MCF 10A (cell line): ENCODE measurements at places on chromosomes 7 and 10.

- DNase-seq, result no peak
- H3K4me1 ChIP-seq, result no peaks in the 10 kb centered on the region
- H3K4me3 ChIP-seq, result no peak overlapping the region
- peaks cover 57% of the 10 kb centered on the region for H3K36me3 ChIP-seq
- no peak overlapping the region for H3K27ac ChIP-seq
- no peaks in the 10 kb centered on the region for H3K27me3 ChIP-seq
Observed at GRCh38 chr7:45726883-45727282, 146.0 kb downstream of the CCDC201 start.

DNA sequence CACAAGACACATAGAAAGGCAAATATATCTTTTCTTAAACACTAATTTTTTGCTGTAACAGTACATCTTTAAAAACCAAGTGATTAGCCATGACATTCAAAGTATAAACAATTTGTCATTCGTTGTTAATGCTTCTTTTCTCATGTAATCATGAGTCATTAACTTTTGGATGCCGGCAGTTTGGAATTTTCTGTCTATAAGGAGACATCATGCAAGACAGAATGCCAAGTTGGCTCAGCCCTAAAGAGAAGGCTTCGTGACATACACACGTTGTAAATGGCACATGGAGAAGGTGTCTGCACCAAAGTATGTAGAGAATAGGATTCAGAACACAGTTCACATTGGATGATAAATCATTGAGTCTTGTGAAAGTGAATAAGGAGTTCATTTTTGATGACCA, 35.9 kb downstream of the CCDC3 start:
- no peak overlapping the region for H3K4me3 ChIP-seq
- no peaks in the 10 kb centered on the region for H3K36me3 ChIP-seq
- H3K27me3 ChIP-seq, result no peaks in the 10 kb centered on the region
- H3K4me1 ChIP-seq, result peaks cover 6% of the 10 kb centered on the region
- no peak overlapping the region for H3K27ac ChIP-seq

DNA sequence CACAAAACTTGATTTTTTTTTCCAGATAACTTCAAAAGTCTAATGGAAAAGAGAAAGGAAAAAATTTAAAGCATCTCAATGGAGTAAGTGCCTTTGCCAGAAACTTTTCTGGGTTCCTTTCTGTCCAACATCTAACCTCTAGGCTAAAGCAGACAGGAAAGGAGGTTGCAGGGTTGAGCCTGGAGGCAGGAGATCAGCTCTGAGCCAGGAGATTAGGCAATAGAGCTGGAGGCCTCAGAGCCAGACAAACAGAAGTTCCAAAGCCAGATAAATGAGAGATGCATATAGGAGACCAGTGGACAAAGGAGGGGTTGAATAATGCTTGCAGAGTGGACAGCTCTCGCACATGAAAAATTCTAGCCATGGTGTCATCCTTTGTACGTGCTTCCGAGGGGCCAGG, 42.9 kb downstream of the CHN2 start:
- H3K4me3 ChIP-seq, result no peak overlapping the region
- no peaks in the 10 kb centered on the region for H3K27me3 ChIP-seq
- H3K36me3 ChIP-seq, result peaks cover 6% of the 10 kb centered on the region
- no peak overlapping the region for H3K27ac ChIP-seq
- peak; percentile 28 for DNase-seq
- H3K4me1 ChIP-seq, result peaks cover 5% of the 10 kb centered on the region

DNA sequence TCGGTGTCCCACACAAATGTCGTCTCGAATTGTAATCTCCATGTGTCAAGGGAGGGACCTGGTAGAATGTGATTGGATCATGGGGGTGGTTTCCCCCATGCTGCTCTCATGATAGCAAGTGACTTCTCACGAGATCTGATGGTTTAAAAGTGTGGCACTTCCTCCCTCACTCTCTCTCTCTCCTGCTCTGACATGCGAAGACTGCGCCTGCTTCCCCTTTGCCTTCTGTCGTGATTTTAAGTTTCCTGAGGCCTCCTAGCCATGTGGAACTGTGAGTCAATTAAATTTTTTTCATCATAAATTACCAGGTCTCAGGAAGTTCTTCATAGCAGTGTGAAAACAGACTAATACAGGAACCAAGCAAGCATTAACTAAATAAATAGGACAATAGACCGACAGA, 229.1 kb downstream of the GFRA1 start:
- no peak overlapping the region for H3K4me3 ChIP-seq
- DNase-seq, result no peak
- no peak overlapping the region for H3K27ac ChIP-seq
- H3K4me1 ChIP-seq, result peaks cover 10% of the 10 kb centered on the region
- H3K36me3 ChIP-seq, result no peaks in the 10 kb centered on the region

DNA sequence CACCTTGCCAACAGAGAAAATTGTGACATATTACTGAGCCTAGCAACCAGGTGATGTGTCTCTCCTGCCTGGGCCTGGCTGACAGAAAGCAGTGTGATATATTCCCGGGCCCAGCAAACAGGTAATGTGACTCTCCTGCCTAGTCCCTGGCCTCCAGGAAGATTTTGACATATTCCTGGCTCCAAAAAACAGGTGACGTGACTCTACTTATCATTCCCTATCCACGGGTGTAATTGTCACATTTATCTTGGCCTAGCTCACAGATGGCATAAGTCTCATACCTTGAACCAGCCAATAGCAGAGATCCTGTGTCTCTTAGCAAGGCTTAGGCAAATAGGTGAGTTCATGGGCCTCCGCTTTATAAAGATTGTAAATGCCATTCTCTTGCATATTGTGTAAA, 49.6 kb upstream of the ZNF680 start:
- H3K27ac ChIP-seq, result no peak overlapping the region
- no peak for DNase-seq
- H3K4me1 ChIP-seq, result no peaks in the 10 kb centered on the region
- no peak overlapping the region for H3K4me3 ChIP-seq

DNA sequence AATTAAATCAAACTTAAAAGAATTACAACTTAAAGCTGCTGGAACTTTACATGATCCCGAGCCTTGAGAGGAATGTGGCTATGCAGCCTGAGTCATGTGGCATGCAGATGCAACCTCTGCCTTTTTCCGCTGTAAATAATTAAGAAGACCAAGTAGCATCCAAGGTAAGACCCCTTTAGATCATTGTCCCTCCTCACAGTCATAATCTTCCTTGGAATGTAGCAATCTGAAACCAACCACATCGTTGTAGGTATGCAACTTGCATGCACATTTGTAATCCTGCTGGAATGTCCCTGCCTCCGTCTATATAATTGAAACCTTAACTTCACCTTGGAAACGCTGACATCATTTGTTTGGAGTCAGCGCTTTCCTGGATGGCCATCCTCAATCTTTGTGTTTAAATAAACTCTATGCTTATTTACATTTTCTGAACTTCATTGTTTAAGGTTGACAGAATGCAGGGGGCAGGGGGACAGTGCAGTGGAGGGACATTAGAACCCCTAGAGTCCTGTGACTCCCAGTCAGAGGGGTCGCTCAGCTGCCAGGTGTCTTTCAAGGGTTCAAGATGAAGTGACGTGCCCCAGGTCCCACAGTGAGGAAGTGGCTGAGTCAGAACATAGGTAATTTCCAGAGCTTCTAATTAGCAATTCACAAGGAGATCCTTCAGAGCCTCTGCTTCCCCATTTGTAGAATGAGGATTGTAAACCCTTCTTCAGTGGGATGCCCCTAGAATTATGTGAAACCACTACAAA, 110.7 kb downstream of the RALA start:
- peaks cover 18% of the 10 kb centered on the region for H3K4me1 ChIP-seq
- no peaks in the 10 kb centered on the region for H3K36me3 ChIP-seq
- DNase-seq, result peak; percentile 38

- H3K4me3 ChIP-seq, result peak overlapping the region; percentile 1
- peak overlapping the region; percentile 20 for H3K27ac ChIP-seq
- peak; percentile 3 for DNase-seq
- peaks cover 13% of the 10 kb centered on the region for H3K4me1 ChIP-seq
- no peaks in the 10 kb centered on the region for H3K27me3 ChIP-seq
Observed at GRCh38 chr10:8404721-8405120, 350.2 kb downstream of the GATA3 start.

DNA sequence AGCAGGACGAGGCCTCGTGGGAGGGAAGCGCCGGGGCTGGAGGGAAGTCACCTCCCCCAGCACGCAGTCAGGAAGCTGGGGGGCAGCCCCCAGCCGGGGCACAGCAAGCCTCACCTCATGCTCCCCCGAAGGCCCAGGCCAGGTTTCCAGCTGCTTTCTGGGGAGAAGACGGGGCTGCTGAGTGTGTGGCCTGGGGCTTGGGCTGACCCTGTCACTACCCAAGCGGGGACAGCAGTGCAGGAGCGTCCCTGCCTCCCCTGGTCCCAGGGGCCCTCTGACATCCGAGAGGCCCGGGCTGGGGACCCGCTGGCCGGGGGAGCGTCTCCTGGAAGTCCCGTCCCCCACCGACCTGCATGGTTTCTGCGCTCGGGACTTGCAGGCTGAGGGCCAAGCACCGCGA, 19.7 kb upstream of the NKX6-2 start:
- no peak for DNase-seq
- H3K4me1 ChIP-seq, result no peaks in the 10 kb centered on the region
- peaks cover 15% of the 10 kb centered on the region for H3K27me3 ChIP-seq

DNA sequence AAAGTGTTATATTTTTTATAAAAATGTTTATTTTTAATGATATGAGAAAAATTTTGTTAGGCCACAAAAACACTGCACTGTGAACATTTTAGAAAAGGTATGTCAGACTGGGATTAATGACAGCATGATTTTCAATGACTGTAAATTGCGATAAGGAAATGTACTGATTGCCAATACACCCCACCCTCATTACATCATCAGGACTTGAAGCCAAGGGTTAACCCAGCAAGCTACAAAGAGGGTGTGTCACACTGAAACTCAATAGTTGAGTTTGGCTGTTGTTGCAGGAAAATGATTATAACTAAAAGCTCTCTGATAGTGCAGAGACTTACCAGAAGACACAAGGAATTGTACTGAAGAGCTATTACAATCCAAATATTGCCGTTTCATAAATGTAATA, 64.8 kb upstream of the CAPZA2 start:
- H3K4me1 ChIP-seq, result peaks cover 19% of the 10 kb centered on the region
- DNase-seq, result no peak
- no peak overlapping the region for H3K4me3 ChIP-seq
- peaks cover 49% of the 10 kb centered on the region for H3K36me3 ChIP-seq
- H3K27ac ChIP-seq, result no peak overlapping the region

DNA sequence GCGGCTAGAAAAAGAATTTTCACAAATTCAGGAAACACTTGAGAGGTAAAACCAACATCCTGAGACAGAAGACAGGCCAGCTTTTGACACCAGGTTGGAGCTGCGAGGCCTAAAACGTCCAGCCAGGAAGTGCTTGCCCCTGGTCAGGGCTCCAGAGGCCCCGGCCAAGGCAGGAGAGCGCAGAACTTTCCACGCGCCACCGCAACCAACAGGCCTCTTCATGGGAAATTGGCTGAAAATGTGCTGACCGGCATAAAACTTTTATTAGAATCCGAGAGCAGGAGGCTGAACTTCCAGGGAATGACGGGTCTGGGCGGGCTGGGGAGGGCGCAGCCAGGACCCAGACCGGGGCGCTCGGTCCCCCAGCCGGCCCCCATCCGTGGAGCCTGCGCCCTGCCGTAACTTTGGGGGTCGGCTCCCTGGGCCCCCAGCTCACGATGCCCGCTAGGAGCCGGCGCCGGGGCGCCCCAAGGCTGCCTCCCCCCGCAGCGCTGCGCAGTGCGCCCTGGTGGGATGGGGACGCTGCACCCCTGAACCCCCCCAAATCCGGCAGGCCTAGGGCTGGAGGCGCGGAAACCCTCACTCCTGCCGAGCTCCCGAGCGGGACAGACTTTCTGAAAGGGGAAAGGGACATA, 414.0 kb upstream of the MKI67 start:
- no peak overlapping the region for H3K4me3 ChIP-seq
- H3K4me1 ChIP-seq, result no peaks in the 10 kb centered on the region
- H3K27me3 ChIP-seq, result peaks cover 32% of the 10 kb centered on the region
- no peaks in the 10 kb centered on the region for H3K36me3 ChIP-seq
- no peak for DNase-seq

DNA sequence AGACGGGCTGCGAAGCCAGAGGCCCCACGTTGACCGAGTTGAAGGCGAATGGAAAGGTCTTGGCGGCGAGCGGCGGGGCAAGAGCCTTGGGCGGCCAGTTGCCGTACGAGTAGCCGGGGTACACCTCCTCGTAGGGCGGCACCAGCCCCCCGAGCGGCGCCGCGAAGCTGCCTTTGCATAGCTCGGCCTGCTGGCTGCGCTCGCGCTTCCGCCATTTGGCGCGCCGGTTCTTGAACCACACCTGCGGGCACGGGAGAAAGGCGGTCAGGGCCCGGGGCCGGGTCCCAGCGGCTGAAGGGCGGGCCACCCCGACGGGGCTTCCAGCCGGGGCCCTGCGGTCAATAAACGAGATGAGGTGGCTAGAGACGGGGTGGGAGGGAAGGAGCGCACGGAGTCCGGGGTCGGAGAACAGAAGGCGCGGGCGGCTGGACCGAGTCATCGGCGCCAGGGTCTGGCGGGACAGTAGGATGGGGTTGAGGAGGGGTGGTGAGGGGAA, 4.8 kb downstream of the ELOVL3 start:
- no peak overlapping the region for H3K27ac ChIP-seq
- H3K4me3 ChIP-seq, result peak overlapping the region; percentile 68
- peaks cover 6% of the 10 kb centered on the region for H3K36me3 ChIP-seq
- peaks cover 17% of the 10 kb centered on the region for H3K27me3 ChIP-seq
- no peak for DNase-seq

DNA sequence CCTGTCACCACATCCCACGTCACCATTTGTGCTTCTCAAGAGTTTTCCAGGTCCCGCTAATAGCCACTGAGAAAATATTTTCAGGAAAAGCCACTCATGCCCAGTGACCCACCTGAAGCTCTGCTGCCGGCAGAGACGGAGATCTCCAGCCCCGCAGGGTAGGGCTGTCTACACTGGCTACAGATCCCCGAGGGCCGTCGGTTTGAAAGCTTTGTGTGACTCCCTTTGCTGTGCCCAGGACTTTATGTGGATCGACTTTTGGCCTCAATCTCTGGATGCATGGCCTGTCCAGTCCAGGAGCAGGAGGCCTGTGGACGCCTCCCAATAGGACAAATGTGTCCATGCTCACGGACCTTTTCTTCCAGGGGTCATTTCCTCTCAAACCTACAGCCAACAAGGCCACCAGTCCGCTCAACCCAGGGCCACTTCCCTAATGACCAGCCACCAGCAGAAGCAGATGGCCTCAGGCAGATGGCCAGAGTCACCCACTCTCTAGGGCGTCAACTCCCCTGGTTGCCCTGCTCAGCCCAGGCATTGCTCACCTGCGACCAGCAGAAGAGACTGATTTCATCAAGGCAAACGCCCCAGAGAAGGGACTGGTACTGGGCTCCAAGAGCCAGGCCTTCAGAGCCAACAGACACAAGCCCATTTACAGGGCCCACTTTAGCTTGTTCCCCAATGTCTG, 76.4 kb downstream of the OAT start:
- no peaks in the 10 kb centered on the region for H3K27me3 ChIP-seq
- H3K4me3 ChIP-seq, result no peak overlapping the region
- no peak for DNase-seq
- no peak overlapping the region for H3K27ac ChIP-seq
- peaks cover 9% of the 10 kb centered on the region for H3K4me1 ChIP-seq

- H3K27me3 ChIP-seq, result no peaks in the 10 kb centered on the region
- H3K27ac ChIP-seq, result no peak overlapping the region
- no peak overlapping the region for H3K4me3 ChIP-seq
- H3K4me1 ChIP-seq, result no peaks in the 10 kb centered on the region
- no peak for DNase-seq
Observed at GRCh38 chr10:86449926-86450558, 71.5 kb downstream of the WAPL start.

GRCh38 chr10:72007246-72007892, 43.2 kb downstream of the CHST3 start:
- no peak for DNase-seq
- H3K36me3 ChIP-seq, result peaks cover 70% of the 10 kb centered on the region
- H3K27ac ChIP-seq, result peak overlapping the region; percentile 54

- H3K27ac ChIP-seq, result peak overlapping the region; percentile 92
- H3K4me3 ChIP-seq, result no peak overlapping the region
- peaks cover 41% of the 10 kb centered on the region for H3K4me1 ChIP-seq
Observed at GRCh38 chr10:103758294-103758681, 97.1 kb downstream of the SH3PXD2A start.
